ENCODE measurements at places on chromosomes 4 and X.

DNA sequence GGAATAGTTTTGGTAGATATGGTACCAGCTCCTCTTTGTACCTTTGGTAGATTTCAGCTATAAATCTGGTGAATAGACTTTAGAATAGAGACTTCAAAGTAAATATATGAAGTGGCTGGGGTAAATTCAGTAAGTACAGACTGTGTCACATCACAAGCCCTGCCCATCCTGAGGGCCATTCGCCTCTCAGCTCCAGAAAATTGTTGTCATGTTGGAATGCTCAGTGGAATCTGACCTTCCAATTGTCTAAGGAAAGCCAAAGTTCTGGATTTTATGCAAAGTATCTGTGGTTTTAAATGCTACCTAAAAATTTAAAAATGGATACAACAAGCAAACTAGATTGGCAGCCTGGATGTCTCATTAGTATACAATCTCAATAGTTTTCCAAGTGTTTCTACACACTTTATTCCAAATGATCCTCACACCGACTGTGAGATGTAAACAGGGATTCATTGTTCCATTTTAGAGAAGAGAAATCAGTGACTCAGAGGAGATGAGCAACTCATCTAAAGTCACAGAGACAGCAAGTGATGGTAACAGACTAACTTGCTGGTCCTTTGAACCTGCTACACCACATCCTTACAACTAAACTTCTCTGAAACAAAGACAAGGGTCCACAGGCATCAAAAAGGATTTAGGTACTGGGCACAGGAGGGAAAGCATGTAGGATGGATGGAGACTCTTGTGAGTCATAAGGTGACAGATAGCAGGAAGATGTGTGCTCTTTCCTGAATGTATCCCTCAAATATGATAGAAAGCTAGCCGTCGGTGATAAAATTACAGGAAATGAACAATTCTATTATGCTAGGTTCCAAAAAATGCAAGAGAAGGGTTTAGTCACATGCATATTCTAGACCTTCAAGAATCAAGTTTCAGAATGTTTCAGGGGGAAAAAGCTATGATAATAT, 127.3 kb downstream of the ATP10D start:
- DNase-seq: no peak

GRCh38 chr4:41550308-41550707, 12.4 kb downstream of the LIMCH1 start:
- DNase-seq: no peak

DNA sequence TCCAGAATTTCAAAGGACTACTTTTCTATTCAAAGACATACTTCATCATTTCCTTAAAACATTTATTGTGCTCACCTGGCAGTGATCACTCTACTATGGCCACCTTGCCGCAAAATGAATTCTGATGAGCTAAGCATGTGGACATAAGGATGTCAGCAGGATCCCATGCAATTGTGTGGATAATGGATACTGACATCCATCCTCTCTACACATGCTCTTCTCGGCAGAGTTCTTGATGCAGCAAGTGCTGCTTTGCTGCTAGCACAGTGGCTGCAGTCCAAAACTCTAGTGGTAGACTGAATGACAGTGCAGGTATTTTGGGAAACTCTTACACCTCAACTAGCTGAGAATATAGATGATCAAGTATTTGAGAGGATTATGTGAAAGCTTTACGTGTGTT, 168.0 kb downstream of the BANK1 start:
- DNase-seq: no peak

DNA sequence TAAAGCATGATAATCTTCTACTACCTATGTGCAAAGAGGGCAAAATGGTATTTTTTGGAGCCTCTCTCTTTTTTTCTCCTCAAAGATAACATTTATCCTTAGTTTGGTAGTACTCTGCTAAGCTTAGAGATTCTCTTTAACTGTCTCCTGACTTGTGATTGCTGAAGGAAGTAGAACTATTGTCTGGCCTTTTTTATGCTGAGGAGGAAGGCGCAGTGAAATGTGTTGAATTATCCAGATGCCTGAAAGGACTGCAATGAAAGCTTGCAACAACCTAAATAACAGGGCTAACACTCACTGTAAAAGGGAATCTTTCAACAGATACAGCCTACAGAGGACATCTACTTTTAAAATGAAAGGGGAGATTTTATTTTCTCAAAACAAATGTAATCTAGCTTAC, 59.5 kb upstream of the CCDC160 start:
- DNase-seq: no peak

DNA sequence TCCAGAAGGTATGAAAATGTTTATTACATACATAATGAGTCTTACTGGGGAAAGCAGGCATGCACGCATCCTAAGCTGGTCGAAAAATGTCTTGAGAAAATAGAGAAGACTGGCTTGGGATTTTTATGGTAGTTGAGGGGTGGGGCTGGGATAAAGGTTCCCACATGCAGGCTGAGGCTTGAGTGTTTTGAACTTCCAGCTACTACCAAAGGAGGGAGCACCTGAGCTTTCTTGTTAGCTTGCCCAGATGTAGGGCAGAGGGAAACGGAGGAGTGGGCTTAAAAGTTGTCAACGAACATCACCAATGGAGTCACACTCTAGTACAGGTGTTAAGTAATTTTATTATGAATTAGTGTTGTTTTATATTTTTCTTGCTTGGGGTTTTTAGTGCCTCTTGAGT, 39.6 kb upstream of the SRPX start:
- no peak for DNase-seq

DNA sequence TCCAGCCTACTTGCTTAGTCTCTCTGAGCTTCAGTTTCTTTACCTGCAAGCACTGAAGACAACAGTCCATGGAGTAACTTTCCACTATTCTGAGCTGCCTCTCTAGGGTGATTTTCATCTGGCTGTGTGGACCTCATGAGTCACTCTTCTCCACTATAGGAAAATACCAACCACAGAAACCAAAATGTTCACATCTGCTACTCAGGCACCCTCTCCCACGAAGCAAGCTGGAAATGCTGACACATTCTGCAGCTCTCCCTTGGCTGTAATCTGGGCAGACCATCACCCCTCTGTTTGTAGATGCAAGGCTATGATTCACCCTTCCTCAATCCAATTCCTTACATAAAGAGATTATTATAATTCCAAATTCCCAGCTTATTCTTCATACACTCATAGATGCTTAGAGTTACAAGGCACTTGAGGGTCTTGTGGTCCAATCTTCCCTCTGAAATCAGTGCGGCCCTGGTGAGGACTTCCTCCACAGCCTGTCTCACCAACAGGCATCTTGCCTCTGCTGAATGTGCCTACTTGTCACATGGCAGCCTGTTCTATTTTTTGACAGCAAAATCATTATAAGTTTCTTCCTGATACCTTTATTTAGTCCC, 97.0 kb upstream of the LNX1 start:
- DNase-seq: no peak

GRCh38 chr4:137394018-137394417, 138.3 kb downstream of the PCDH18 start:
- no peak for DNase-seq

DNA sequence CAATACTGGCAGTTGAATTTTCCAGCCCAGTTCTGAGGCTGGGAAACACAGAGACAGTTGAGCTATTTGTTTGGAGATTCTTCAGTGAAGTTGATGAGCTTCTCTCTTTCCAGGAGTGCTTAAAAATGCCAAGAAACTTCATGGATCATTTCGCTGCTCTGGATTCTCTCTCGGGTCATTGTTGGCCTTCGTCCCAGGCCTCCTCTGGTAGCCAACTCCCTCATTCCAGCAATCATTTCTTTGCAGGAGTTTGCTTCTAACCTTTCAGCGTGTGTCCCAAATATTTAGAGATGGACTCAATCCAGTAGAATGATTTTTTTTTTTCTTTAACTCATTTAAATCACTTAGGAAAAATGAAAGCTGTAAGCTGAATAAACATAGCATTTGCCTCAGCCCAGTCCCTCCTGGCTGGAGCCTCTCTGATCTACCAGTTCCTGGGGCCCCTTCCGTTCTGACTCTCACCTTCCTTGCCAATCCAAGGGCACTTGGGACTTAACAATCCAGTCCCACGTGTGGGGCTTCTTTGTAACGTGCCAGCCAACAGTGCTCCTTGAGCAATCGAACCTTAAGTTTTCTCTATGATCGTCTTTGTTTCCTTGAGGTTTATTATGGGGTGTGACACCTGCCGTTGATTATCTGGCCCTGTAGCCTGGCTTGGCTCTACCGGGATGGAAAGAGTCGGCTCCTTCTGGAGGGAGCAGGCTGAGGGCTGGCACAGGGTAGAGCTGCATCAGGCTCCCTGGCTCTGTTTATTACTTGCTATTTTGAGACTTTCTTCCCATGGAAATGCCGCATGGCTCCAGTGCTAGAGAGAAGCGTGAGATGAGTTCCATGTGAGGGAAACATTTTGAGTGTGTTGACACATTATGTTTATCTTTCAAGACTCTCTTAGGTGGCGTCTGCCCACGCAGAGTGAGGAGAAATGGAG, 80.4 kb upstream of the GPC4 start:
- no peak for DNase-seq

DNA sequence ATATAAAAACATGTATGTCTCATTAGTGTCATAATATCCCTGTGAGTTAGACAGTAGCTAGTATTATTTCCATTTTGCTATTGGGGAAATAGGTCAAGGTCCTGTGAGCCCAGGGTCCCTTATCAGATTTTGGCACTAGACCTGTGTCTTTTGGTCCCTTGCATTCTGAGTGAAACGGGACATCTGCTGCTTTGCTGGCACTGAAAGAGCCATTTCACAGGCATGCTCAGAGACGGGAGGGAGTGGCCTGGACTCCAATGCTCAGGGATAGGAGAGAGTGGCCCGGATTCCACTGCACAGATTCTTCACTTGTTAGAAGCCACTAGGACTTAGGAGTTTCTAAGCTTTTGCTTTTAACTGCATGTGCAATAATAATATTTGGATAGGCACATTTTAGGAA, 177.2 kb downstream of the TSPAN5 start:
- DNase-seq: no peak

DNA sequence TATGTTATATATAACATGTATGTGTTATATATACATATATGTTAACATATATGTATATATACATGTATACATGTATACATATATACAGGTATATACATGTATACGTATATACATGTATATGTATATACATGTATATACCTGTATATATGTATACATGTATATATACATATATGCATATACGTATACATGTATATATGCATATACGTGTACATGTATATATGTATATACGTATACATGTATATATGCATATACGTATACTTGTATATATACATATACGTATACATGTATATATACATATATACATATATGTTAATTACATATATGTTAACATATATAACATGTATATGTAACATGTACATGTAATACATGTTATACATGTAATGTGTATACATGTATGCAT, 1077.3 kb upstream of the ADGRL3 start:
- DNase-seq: no peak
